ENCODE measurements at places on chromosomes 1 and 21.
A peak's percentile ranks its signal among the peaks of the same experiment; 100 is the strongest.

DNA sequence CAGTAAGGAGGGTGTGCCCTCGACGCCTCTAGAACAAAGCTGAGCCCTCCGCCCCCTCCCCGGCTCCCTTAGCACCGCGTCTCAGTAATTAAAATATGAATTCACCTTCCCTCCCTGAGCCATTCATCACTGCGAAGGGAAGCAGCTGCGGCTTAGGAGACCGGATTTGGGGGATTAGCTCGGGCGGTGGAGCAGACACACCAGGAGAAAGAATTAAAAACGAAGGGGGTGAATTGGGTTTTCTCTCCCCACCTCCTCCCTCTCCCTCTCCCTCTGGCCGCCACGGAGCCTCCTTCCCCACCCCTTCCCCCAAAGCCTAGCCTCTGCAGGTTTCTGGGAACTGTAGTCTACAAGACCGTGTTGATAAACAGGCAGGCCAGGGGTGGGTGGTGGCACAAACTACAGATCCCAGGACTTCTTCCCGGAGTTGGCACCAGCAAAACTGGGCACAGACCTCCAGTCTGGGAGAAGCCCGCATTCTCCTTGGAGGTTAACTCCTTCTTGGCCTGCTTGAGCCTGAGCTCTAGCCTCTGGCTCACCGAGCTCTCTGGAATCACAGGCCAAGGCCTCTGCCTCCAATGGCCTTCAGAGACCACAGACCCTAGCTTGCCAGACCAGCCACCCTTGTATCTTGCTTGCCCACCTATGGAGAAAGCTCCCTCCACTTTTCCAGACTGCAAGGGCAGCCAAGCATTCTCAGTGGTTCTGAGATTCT, 10.8 kb downstream of the BLACAT1 start:
- DNase-seq, result no peak

- no peak for DNase-seq
Measured at GRCh38 chr1:54397980-54398379, 8.2 kb downstream of the SSBP3 start.

DNA sequence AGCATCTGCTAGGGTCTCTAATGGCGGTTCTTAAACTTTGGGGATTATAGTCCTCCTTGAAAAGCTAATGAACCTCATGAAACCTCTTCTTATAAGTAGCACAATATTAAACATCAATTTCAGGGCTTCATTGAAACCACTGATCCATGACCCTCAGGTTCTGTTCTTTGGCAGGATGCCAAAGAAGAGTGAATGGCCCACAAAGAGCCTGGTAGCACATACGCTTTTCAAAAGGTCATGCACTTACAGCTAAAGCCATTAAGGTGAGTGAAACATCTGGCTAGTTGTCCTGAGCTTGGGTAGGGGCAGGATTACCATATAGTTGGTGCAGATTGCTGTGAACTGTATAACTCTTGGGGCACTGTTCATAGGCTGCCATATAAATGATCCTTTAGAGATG, 42.3 kb downstream of the MDM4 start:
- no peak for DNase-seq

DNA sequence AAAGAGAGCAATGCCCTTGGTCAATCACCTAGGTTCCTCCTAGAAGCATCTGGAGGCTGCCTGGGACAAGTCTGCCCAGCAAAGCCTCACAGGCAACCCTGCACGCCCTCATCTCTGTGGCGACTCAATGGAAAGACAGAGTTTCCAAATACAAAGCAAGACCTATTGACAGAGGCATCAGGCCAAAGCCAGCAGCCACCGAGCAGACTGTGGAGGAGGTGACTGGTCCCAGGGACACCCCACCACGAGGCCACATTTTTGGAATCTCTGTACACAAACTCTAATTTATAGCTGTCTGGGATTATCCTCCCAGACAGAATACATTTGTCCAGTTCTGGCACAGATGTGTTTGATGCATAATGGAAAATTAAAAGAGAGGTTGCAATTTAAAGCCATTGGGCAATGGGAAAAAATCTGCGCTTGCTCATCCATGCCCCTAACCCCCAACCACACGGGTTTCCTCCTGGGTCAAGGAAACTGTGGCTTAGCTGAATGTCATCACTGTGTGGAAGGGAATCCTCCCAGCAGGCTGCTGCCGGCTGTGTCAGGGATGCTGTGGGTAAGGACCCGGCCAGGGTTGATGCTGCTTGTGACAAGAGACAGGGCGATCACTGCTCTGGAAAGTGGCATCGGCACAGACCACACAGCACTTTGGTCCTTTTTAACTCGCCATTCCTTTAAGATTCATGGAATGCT, 14.3 kb downstream of the TSPAN2 start:
- DNase-seq, result no peak

GRCh38 chr1:21175324-21175669, 1.4 kb downstream of the EIF4G3 start:
- peak; percentile 89 for DNase-seq

GRCh38 chr1:205983925-205984725, 19.1 kb downstream of the RAB7B start:
- DNase-seq, result peak; percentile 60

GRCh38 chr1:17235135-17235885, 13.6 kb upstream of the PADI3 start:
- DNase-seq, result no peak

DNA sequence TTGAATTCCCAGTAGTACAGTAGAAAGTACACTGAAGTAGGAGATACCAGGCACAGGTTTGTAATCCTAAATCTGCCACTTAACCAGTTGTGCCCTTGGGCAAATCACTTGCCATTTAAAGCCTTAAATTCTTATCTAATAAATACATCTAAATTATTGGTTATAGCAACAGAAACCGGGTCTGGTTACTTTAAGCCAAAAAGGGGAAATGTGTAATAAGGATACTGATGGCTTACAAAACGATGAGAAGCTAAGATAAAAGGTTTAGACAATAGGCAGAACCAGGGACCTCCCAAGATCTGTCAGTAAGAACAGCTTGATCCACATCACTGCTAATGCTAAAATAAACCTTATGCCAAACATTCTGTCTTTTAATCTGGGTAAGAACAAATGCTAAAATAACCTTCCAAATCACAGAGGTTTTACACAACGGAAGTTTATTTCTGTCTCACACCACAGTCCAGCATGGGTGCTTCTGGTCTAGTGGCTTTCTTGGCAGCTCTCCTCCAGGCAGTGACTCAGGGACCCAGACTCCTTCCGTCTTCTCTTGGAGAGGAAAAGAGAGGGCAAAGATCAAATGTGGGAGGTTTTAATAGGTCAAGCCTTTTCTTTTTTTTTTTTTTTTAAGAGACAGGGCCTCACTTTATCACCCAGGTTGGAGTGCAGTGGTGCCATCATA, 16.5 kb upstream of the ZMYM1 start:
- DNase-seq, result peak; percentile 75

DNA sequence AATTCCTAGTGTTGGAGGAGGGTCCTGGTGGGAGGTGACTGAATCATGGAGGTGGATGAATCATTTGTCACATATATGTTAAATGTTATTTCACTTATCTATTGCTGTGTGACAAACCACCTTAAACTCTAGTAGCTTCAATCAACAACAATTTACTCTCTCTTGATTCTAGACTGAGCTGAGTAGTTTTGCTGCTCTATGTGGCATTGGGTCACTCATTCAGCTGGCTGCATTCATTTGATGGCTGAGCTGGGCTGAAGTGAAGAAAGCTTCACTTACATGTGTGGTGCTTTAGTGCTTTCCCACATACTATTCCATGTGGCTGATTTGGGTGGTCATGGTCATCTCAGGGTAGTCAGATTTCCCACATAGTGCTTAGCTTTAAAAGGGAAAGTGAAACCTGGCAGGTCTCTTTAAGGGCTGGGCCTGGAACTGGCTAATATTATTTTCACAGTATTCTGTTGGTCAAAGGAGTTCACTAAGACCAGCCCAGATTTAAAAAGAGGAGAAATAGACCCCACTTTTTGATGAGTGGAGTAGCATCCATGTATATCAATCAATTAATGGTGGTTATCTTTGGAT, 10.5 kb downstream of the DNAH14 start:
- DNase-seq, result no peak

- DNase-seq, result peak; percentile 73
Measured at GRCh38 chr1:235022981-235023710, 105.5 kb downstream of the TOMM20 start.

DNA sequence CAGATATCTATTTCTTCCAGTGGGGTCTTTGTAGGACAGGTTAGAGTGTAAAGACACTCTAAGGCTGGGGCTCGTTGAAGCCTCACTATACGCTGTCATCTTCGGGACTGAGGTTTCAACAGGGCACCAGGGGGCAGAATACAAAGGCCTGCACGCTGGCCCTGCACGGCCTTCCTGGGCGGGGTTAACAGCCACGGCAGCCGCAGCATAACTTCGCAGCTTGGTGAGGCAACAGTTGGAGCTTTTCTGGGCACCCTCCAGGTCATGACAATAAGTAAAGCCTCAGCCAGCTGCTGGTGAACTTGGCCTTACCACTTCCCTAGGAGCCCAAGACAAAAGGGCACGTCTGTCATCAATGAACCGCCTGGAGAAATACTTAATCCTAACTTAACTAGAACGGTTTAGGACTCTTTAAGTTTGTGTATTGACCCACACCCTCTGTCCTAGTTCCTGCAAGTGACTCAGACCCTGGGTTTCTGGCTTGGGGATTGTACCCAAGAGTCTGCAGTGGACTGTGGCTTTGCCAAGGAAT, 2.3 kb upstream of the RUNX1 start:
- peak; percentile 95 for DNase-seq

DNA sequence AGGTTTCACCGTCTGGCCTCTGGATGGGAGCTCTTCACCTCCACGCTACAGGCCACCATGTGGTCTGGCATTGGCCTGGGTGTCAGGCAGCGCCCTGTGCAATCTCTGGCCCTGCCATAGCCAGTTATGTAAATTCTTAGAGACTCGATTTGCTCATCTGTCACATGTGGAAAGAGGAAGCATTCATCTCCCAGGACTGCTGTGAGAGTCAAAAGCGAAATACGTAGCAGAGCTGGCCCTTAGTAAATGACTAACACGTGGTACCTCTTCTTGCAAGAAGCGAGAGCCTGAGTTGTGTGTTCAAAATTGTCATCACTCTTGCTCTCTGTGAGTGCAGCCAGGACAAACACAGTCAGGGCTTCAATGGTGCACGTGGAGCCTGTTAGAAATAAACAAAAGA, 159.0 kb upstream of the BACE2 start:
- peak; percentile 40 for DNase-seq

- DNase-seq, result no peak
Measured at GRCh38 chr21:45016406-45017038, 57.9 kb upstream of the ADARB1 start.

- DNase-seq, result peak; percentile 80
Measured at GRCh38 chr1:51564124-51564523, 45.1 kb upstream of the EPS15 start.

GRCh38 chr1:160420881-160421842, 20.8 kb downstream of the VANGL2 start:
- no peak for DNase-seq

- DNase-seq, result no peak
Measured at GRCh38 chr1:153395776-153396175, 4.9 kb upstream of the S100A8 start.

- DNase-seq, result no peak
Measured at GRCh38 chr1:110870721-110871388, 2.1 kb upstream of the CD53 start.

DNA sequence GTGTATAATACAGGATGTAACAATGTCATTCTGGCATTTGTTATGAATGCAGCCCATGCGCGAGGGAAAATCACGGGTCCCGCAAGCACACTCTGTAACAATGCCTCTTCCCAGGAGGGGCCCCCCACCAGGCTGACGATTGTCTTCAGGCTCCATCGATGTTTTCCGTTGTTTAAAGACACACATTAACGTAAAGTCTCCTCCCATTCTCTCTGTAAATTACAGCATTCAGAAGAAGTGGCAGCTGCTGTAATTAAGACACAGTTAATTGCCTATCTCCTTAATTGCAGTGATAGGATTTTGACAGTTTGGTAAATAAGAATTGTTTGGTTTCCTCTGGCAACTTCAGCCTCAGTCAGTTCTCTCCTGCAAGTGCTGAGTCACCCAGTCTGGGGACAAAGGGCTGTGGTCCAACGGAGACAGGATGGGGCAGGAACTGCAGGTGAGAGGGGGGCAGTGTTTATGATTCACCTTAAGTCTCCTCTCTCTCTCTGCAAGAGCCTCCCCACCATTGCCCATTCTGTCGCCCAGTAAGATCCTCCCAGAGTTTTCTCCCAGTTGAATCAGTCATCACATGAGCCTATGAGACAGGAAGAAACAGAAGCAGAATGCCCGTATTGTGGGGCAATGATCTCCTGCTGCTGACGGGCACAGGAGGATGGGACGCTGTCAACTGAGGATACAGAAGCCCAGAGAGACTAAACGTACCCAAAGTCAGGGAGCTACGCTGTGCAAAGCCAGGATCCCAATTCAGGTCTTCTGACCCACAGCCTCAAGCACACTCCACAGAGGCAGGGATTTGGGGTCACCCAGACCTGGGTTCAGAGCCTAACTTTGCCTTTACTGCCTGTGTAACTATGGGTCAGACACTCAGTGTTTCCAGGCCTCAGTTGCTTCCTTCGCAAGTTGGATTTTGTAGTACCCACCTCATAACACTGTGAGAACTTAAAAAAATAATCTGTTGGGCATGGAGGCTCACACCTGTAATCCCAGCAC, 110.0 kb downstream of the ADSS2 start:
- DNase-seq, result peak; percentile 86

- DNase-seq, result peak; percentile 93
Measured at GRCh38 chr21:26140164-26140579, 30.4 kb downstream of the APP start.

GRCh38 chr1:89143484-89143883, 17.6 kb upstream of the GBP2 start:
- no peak for DNase-seq

- no peak for DNase-seq
Measured at GRCh38 chr1:236030534-236030933, 34.4 kb downstream of the NID1 start.

DNA sequence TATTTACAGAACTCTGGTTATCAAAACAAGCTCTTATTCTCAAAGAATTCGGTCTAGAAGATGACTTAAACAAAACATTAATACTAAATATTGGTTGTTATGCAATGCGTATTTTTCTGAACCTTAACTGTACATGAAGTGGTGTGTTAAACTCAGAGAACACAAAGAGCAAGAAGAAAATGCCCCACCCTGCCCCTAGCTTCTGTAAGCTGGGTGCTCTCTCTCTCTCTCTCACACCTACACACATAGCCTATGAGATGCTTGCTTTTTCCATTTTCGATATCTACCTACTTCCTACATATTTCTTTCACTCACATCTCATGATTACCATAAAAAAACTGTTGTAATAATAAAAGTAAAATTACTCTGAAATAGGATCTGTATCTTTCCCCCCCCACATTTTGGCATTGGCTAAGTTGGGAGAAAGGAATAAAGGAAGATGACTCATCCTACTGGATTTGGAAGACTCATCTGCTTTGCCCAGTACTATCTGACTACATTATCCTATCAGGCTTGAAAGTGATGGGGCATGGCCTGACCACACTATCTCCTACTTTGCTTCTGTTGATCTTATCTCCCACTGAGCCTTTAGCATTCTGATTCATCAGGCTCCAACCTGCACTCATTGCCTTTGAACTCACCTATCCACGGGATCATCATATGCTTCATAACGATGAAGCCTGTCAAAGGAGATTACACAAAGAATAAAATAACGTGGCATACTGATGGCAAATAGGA, 2.9 kb downstream of the CRYZ start:
- DNase-seq, result no peak

- no peak for DNase-seq
Measured at GRCh38 chr1:181104042-181104789, 15.7 kb downstream of the IER5 start.

- DNase-seq, result no peak
Measured at GRCh38 chr1:171800342-171800741, 18.9 kb downstream of the METTL13 start.
